Type B pancreatic cell (in vitro differentiated cells): ENCODE measurements at places on chromosomes 6 and 20.

- H3K4me1 ChIP-seq = peaks cover 13% of the 10 kb centered on the region
- H3K36me3 ChIP-seq = no peaks in the 10 kb centered on the region
- H3K4me3 ChIP-seq = peak overlapping the region; percentile 81
Observed at GRCh38 chr6:100453701-100454521, 10.8 kb downstream of the SIM1 start.

DNA sequence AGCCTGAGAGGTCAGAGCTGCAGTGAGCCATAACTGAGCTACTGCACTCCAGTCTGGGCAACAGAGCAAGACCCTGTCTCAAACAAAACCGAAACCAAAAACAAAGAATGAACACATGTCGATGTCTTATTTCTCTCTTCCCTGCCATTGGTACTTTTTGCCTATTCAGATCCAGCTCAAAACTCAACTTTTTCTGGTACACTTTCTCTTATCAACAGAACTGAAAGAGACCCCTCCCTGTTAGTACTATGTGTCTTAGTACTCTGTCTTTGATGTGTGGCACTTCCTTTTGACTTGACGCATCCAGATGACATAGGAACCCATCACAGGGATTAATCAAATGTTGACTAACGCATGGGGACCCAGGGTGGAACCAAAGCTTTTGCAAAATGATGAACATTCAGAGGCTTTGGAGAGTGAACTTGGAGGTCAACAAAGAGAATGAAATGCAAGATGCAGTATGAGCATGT is 44.8 kb downstream of the AKAP12 start:
- H3K36me3 ChIP-seq = peaks cover 8% of the 10 kb centered on the region
- H3K27me3 ChIP-seq = no peaks in the 10 kb centered on the region
- peaks cover 44% of the 10 kb centered on the region for H3K4me1 ChIP-seq

DNA sequence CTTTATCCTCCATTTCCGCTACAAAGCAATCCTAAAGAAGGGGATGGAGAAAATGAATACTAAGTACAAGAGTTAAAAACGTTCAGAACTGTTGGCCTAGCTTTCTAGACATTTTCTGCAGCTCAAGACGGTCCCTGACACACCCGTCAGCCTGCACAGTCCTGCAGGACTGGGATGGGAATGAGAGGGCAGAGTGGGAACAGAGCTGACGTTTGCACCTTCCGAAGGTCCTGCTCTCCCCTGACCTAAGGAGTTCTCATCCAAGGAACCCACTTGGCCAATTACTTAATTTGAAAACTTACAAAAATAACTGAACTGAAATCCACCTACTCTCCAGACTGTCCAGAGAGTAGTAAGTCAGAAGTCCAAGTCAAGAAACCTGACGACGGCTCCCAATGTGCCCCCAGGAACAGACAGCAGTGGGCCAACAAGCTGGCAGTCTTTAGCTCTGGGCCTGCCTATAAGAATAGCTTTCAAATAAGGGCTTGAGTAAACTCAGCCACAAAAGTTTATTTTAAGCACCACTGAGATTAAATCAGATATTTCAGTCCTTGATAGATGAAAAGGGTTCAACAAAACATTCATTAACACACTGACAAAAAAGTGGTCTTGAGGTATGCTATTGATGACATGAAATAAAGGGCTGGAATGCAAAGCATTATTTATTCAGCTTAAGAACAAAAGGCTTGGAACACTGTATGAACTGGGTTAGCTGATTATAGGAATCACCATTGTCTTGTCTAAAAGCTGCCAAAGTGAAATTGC is 76.8 kb downstream of the CNKSR3 start:
- H3K4me1 ChIP-seq = peaks cover 17% of the 10 kb centered on the region
- H3K27ac ChIP-seq = no peak overlapping the region
- H3K27me3 ChIP-seq = no peaks in the 10 kb centered on the region
- no peak overlapping the region for H3K4me3 ChIP-seq
- peaks cover 63% of the 10 kb centered on the region for H3K36me3 ChIP-seq

DNA sequence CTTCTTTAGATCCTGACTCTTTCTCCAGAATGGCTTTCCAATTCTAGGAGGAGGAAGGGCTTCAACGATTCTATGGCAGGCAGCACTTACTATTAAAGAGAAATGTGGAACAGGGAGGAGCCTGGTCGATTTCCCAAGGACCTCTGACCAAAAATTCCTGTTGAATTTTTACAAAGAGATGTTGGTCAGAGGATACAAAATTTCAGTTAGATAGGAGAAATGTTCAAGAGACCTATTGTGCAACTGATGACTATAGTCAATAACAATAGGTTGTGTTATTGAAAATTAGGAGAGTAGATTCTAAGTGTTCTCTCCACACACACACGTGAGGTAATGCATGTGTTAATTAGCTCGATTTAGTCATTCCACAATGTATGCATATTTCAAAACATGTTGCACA is 130.1 kb upstream of the TNFAIP3 start:
- no peaks in the 10 kb centered on the region for H3K36me3 ChIP-seq
- H3K4me1 ChIP-seq = no peaks in the 10 kb centered on the region
- peaks cover 8% of the 10 kb centered on the region for H3K27me3 ChIP-seq
- no peak overlapping the region for H3K27ac ChIP-seq

DNA sequence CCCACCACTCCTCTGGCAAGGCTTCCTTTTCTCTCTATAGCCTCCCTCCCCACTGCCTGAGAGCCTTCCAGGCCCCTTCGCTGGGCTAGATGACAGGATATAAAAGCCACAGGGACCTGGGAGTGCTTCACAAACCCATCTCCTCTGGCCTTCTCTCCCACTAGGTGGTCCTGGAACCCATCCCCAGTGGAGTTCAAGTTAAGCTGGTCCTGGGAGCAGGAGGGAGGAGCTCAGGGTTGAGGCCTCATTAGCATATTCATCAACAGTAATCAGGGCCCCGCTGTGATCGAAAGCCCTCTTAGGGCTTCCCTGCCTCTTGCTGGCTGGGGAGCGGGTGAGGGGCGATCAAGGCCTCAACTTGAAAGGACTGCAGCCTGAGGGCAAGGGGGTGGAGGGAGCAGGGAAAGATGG is 9.1 kb downstream of the EBF4 start:
- no peak for DNase-seq
- no peak overlapping the region for H3K4me3 ChIP-seq
- H3K4me1 ChIP-seq = no peaks in the 10 kb centered on the region
- H3K36me3 ChIP-seq = no peaks in the 10 kb centered on the region

DNA sequence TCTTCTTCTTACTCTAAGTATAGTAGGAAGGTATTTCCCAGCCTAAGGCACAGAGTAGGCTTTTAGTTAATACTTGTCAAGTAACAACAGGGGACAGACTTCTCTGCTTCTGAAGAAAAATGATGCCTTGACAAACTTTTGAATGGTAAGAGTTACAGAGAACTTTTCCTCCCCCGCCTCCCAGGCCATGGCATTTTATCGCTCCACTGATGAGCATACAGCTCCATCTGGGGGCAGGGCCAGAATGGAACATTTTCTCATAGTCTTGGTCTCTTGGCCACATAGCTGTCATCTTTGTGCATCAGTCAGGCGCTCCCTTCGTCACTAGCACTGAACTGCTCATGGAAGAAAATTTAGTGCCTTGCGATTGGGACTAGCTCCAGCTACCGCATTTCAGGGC is 1066.8 kb upstream of the CITED2 start:
- no peaks in the 10 kb centered on the region for H3K36me3 ChIP-seq
- DNase-seq = no peak
- no peak overlapping the region for H3K4me3 ChIP-seq

- H3K4me1 ChIP-seq = no peaks in the 10 kb centered on the region
- no peak overlapping the region for H3K4me3 ChIP-seq
- no peak for DNase-seq
- no peak overlapping the region for H3K27ac ChIP-seq
- no peaks in the 10 kb centered on the region for H3K36me3 ChIP-seq
Observed at GRCh38 chr6:67501755-67502154, 1133.3 kb upstream of the ADGRB3 start.

DNA sequence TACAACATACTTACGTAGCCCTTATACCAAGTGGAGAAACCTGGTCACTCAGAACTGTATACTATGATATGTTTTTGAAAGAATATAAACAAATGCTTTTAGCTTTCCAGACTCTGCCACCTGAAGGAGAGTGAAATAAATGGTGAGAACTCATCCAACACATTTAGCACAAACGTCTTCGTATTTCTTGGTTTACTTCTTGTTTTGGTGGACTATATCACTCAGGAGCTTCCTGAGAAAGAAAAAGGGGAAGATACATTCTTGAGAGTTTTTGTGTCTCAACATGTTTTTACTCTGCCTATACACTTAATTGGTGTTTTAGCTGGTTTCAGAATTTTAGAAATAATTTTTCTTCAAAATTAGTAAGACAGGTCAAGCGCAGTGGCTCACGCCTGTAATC is 19.4 kb upstream of the CTAGE9 start:
- no peaks in the 10 kb centered on the region for H3K36me3 ChIP-seq
- H3K4me3 ChIP-seq = no peak overlapping the region
- H3K27me3 ChIP-seq = no peaks in the 10 kb centered on the region
- no peak overlapping the region for H3K27ac ChIP-seq
- H3K4me1 ChIP-seq = no peaks in the 10 kb centered on the region
- no peak for DNase-seq

GRCh38 chr6:111662794-111663593 is 57.3 kb upstream of the TRAF3IP2 start:
- H3K4me3 ChIP-seq = peak overlapping the region; percentile 13
- peaks cover 29% of the 10 kb centered on the region for H3K36me3 ChIP-seq
- peaks cover 53% of the 10 kb centered on the region for H3K4me1 ChIP-seq
- no peaks in the 10 kb centered on the region for H3K27me3 ChIP-seq
- no peak for DNase-seq

GRCh38 chr20:40948465-40949267 is 80.0 kb upstream of the TOP1 start:
- peaks cover 17% of the 10 kb centered on the region for H3K4me1 ChIP-seq
- no peak overlapping the region for H3K27ac ChIP-seq
- H3K27me3 ChIP-seq = peaks cover 34% of the 10 kb centered on the region
- no peak overlapping the region for H3K4me3 ChIP-seq
- DNase-seq = no peak

DNA sequence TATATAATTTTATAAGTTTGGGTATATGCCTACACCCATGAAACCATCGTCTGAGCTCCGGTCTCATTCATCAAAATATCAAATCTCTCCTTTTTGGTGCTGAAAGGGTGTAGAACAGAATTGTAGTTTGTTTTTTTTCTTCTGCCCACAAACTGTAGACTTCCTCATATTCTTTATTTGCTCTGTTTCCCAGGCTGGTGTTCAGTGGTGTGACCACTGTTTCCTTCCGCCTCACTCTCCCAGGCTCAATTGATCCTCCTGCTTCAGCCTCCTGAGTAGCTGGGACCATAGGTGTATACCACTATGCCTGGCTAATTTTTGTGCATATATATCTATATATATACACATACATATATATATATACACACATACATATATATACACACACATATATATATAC is 139.6 kb upstream of the HCRTR2 start:
- no peak overlapping the region for H3K27ac ChIP-seq
- no peaks in the 10 kb centered on the region for H3K36me3 ChIP-seq
- no peaks in the 10 kb centered on the region for H3K27me3 ChIP-seq
- no peaks in the 10 kb centered on the region for H3K4me1 ChIP-seq

- H3K4me1 ChIP-seq = peaks cover 41% of the 10 kb centered on the region
- DNase-seq = no peak
- peak overlapping the region; percentile 20 for H3K27ac ChIP-seq
- H3K36me3 ChIP-seq = no peaks in the 10 kb centered on the region
Observed at GRCh38 chr20:53382263-53382844, 211.3 kb downstream of the ZNF217 start.

GRCh38 chr6:5785249-5785648 is 221.5 kb downstream of the NRN1 start:
- peaks cover 12% of the 10 kb centered on the region for H3K4me1 ChIP-seq
- no peak overlapping the region for H3K27ac ChIP-seq
- H3K4me3 ChIP-seq = no peak overlapping the region
- no peak for DNase-seq
- H3K36me3 ChIP-seq = peaks cover 4% of the 10 kb centered on the region

GRCh38 chr20:8005033-8005432 is 14.5 kb downstream of the TMX4 start:
- no peaks in the 10 kb centered on the region for H3K4me1 ChIP-seq
- no peak overlapping the region for H3K4me3 ChIP-seq
- peaks cover 22% of the 10 kb centered on the region for H3K36me3 ChIP-seq
- no peak for DNase-seq

DNA sequence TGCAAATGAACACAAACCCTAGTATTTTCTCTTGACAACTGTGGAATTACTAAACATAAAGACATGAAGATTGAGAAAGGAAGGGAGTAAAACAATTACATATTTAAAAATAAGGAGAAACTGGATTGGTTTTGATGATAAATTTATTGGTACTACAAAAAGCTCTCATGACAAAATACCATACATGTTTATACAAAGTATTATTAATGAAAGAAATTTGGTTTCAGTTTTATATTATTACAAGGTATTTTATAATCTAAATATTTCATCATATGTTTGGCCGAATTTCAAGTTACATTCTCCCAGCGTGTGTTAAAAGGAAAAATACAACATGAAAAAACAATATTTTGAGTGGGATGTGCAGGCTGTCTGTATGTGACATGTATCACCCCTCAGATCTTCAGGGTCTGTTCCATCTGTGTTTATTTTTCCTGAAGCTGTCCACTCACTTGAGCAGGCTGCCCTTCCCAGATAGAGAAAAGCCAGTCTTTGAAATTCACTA is 568.4 kb downstream of the NKAIN2 start:
- H3K36me3 ChIP-seq = no peaks in the 10 kb centered on the region
- no peak for DNase-seq
- H3K4me3 ChIP-seq = no peak overlapping the region
- H3K27ac ChIP-seq = no peak overlapping the region
- peaks cover 21% of the 10 kb centered on the region for H3K4me1 ChIP-seq

DNA sequence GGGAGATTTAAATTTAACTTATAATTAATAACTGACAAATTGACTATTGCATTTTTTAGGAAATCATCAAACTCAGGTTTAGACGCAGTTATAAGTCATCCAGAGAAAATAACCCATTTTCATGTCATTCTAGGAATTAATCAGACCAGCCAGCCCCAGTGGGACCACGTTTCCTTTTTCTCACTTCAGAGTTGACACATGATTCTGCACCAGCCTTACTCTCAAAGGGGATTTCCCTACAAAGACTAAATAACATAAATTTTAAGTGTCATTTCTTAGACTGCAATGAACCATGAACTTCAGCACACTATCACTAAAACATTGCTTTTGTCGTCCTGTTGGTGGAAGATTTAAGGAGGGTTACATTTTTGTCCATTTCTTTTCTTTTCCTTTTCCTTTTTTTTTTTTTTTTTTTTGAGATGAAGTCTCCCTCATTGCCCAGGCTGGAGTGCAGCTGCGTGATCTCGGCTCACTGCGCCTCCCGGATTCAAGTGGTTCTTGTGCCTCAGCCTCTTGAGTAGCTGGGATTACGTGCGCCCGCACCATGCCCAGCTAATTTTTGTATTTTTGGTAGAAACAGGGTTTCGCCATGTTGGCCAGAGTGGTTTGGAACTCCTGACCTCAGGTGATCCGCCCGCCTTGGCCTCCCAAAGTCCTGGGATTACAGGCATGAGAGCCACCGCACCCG is 3.6 kb downstream of the IPCEF1 start:
- H3K27me3 ChIP-seq = no peaks in the 10 kb centered on the region
- no peak overlapping the region for H3K4me3 ChIP-seq
- H3K27ac ChIP-seq = no peak overlapping the region
- DNase-seq = no peak
- peaks cover 7% of the 10 kb centered on the region for H3K4me1 ChIP-seq

GRCh38 chr6:170146640-170147039 is 144.2 kb downstream of the DLL1 start:
- H3K4me1 ChIP-seq = peaks cover 15% of the 10 kb centered on the region
- peaks cover 20% of the 10 kb centered on the region for H3K27me3 ChIP-seq
- no peak for DNase-seq
- H3K4me3 ChIP-seq = no peak overlapping the region
- no peaks in the 10 kb centered on the region for H3K36me3 ChIP-seq

GRCh38 chr6:130716466-130716865 is 110.7 kb upstream of the SMLR1 start:
- no peaks in the 10 kb centered on the region for H3K36me3 ChIP-seq
- DNase-seq = no peak
- no peak overlapping the region for H3K4me3 ChIP-seq
